ENCODE measurements at places on chromosomes 6 and 20.

DNA sequence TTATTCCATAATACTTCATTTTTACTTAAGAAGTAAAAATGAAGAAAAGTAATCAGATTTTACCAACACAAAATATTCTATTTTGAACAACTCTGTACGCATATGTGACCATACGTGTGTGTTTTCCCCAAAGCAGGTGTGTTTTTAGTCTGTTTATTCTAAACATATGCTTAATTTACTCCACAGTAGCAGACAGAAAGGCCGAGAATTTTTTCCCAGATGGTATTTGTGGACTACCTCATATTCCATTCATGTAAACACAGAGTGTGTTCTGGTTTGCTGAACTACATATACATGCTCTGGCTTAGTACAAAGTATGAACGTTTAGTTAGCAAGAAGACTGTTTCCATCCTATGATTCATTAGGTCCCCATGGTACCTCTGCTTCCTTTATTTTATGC lies 233.3 kb upstream of the RUNX2 start:
- no peak for DNase-seq

GRCh38 chr6:157380458-157380778 lies 572 bp upstream of the ZDHHC14 start:
- DNase-seq, result no peak

DNA sequence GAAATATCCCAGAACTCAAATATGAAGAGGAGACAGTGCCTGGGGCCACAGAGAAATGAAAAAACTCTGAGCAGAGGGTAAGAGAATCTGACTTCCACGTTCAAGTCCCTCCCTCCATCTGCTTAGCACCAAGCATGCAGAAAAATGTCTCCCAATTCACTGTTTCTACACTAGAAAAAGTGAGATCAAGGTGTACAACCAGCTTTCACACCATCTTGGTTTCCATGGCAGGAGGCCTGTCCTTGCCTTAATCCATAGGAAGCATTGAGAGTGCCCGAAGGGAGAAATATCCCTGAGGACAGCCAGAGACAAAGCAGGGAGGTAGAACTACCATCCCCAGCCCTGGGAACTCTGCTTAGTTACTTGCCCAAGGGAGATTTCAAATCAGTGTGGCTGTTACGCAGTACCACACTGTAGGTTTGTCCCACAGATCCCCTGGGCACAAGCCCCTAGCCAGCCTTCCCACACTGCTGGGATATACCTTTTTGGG lies 82.9 kb downstream of the SCML4 start:
- DNase-seq, result no peak

DNA sequence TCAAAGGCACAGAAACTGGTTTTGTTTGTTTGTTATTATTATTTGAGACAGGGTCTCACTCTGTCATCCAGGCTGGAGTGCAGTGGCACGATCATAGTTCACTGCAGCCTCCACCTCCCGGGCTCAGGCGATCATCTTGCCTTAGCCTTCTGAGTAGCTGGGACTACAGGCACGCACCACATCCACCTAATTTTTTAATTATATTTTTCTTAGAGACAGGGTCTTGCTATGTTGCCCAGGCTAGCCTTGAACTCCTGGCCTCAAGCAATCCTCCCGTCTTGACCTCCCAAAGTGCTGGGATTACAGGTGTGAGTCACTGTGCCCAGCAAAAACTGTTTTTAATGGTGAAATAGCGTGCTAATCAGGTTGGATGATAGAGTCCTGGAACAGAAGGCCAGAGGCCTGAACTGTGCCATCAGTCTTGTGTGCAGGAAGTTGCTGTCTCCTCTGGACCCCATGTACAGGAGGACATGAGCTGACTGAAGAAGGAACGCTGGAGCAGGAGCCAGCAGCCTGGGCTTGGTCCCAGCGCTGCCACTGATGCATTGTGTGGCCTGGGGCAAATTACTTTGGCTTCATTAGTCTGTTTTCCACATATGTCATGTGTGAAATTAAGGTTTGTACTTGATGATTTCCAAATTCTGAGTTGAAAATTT lies 4.9 kb downstream of the TM9SF4 start:
- DNase-seq, result no peak

DNA sequence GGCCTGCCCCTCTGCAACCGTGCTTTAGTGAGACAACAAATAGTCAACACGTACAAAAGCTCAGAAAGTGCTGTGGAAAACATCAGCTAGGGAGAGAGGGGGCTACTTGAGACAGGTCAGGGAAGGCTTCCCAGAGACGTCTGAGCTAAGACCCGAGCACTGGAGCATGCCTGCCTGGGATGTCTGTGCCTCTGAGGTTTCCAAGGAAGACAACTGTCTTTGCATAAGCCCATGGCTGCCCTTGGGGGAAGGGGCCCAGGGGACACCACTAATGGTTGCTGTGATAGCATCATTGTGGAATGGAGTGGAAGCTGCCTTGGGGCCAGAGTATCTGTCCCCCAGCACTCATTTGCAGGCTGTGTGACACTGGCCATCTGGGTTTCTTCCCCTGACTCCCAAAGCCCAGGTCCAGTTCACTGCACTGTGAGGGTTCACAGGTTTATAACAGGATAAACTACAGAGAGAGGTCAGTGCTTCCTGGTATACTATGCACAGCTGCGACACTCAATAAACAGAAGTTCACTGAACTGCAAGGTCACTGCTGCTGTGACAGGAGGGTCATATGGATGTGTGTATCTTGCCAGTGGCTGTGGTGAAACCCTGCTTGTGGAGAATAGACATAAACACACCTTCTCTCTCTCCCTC lies 1.5 kb upstream of the ARFGEF2 start:
- no peak for DNase-seq

DNA sequence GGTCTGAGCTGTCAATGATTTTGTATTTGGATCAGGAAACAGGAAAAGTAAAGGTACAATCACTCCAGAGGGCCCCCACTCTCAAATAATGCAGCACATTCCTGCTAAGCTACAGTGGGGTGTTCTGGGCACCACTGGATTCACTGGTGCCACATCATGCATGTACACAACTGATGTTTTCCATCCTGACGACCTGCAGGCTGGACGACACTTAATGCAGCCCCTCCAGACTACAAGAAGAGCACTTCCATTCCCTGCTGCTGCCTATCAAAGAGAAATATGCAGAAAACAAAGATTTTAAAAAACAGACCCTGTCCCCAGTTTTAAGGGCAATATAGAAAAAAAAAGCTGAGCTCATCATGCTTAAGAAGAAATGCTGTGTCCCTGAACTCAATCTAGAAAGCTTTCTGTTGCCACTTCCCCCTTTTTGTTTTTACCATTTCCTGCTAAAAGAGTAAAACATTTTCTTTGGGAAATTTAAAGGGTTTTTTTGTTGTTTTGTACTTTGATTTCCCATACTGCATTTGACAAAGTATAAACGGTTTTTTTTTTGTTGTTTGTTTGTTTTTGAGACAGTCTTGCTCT lies 35.5 kb downstream of the ABHD12 start:
- no peak for DNase-seq

DNA sequence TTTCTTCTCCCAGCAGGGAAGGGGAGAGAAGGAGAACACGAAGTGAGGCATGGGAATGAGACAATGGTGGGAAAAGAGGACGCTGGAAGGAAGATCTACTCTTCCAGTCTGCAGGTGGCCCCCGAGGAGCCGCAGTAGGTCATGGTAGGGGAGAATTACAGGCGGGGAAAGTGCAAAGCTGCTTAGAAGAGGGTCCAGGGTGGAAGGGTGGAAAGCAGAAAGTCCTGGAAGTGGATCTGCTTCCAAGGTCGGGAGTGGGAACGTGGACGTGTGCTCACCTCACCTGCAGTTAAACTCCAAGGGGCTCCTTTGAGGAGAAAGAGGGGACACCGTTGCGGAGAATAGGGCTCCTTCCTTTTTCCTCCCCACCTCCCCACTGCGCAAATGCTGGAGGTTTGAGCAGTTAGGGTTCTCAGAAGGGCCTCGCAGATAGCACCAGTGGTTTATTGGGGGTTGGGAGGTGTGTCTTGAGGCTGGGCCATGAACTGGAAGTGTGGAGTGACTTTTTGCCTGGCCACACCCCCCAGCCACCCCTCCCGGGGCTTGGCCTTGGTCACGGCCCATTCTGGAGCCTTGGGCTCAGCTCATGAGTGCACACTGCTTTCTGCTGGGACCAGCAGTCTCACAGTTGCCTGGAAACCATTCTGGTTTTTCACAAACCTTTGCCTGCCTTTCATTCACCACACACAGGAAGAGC lies 100.4 kb upstream of the MLN start:
- DNase-seq, result peak; percentile 47

GRCh38 chr20:39103732-39104131 lies 141.6 kb downstream of the DHX35 start:
- DNase-seq, result no peak

- DNase-seq, result no peak
These were observed 45.2 kb upstream of the KCNK16 start for GRCh38 chr6:39367700-39368099.

GRCh38 chr6:41832263-41832662 lies 44.8 kb downstream of the TOMM6 start:
- DNase-seq, result no peak

- no peak for DNase-seq
These were observed 6.1 kb downstream of the KLHL31 start for GRCh38 chr6:53659458-53659857.

DNA sequence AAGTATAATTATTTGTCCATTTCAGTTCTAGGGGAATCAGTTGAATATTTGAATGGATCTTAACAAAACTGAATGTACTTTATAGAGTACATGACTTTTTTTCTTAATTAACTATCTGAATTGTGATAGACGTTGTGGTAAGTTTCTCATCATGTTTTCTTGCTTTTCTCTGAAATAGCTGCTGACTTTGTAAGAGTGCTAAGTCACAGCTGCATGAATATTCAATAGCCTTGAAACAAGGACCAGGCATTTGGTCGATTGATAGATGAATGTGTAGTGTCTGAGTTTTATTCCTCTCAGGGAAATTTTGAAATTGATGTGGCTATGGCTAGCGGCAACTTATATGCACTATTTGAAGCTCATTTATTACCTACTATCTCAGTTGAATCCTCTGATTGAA lies 56.0 kb downstream of the ADGRB3 start:
- no peak for DNase-seq

DNA sequence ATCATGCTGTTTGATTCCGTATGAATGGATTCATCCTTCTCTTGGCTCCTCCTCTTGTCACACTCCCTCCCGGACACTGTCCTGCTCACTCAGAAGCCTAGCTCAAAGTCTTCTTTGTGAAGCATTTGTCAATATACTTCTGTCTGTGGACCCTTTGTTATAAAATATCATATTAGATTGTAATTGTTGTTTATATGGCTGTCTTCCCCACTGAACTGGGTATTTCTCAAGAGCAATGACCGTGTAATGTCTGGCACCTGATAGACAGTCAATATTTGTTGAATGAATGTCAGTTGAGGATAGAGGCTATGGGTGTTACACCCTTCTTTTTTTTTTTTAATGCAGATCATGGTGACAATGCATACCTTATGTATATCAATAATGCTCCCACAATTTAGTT lies 335.3 kb downstream of the SOX4 start:
- no peak for DNase-seq

GRCh38 chr6:28542440-28543296 lies 17.0 kb downstream of the GPX5 start:
- DNase-seq, result peak; percentile 43

DNA sequence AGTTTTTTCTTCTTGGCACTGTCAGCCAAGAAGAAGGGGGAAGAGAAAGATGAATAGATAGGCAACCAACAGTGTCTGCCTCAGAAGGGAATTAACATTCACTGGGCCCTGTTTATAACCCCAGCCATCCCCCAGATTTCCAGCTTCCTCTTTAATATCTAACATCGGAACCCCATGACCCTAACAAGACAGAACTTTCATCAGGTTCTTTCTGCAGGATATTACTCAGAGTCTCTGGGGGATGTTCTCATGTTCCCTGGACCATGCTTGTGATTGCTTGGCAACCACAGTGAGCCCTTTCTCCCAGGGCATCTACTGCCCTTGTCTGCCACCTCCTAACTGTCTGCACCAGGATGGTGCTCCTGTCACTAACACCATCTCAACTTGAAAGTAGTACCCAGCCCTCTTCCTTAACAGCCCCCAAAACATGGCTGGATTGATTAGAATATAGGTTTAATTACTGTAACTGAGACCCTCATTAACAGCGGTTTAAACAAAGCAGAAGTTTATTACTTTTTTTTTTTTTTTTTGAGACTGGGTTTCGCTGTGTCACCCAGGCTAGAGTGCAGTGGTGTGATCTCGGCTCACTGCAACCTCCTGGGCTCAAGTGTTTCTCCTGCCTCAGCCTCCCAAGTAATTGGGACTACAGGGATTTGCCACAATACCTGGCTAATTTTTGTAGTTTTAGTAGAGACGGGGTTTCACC lies 12.0 kb upstream of the PTPN1 start:
- no peak for DNase-seq

DNA sequence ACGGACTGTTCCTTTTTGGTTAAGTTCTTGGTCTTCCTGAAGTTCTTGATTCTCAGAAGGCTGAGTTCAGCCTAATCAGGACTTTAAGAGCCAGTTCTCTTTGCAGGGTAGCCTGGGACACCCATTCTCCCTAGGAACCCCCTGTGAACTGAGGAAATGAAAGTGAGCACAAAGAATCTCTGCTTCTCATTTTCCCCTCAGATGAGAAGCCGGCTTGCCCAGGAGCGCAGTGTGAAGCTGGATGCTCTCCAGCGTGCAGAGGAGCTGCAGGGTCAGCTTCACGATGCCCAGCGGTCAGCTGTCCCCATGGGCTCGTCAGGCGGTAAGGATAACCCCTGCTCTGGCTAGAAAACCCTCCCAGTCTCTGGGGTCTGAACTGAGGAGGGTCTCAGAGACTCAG lies 34.0 kb downstream of the CD164 start:
- no peak for DNase-seq

DNA sequence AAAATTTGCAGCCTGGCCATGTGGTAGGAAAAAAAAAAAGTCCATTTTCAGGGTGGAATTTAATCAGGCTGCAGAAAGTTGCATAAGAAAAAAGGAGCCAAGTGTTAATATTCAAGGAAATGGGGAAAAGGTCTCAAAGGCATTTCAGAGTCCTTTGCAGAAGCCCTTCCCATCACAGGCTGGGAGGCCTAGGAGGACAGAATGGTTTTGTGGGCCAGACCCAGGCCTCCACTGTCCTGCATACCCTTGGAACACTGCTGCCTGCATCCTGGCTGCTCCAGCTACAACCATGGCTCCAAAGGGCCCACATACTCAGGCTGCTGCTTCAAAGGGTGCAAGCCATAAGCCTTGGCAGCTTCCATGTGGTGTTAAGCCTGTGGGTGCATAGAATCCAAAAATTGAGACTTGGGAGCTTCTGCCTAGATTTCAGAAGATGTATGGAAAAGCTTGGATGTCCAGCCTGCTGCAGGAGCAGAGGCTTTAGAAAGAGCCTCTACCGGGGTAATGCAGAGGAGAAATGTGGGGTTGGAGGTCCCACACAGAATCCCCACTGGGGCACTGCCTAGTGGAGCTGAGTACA lies 239.0 kb upstream of the STXBP5 start:
- DNase-seq, result no peak

- no peak for DNase-seq
These were observed 128.8 kb upstream of the PDE7B start for GRCh38 chr6:135722679-135723078.

- no peak for DNase-seq
These were observed 18.8 kb downstream of the AK9 start for GRCh38 chr6:109672175-109672574.
